Thyroid gland (tissue), 4 donors: ENCODE measurements at places on chromosomes 7 and 10.

GRCh38 chr7:18189500-18190126, 162.0 kb upstream of the PRPS1L1 start:
- no peak overlapping the region for H3K27ac ChIP-seq
- H3K4me1 ChIP-seq: no peaks in the 10 kb centered on the region
- H3K4me3 ChIP-seq: no peak overlapping the region
- H3K36me3 ChIP-seq: no peaks in the 10 kb centered on the region
- no peak for DNase-seq
- H3K27me3 ChIP-seq: no peaks in the 10 kb centered on the region

- H3K4me1 ChIP-seq: peaks cover 15% of the 10 kb centered on the region
- H3K4me3 ChIP-seq: no peak overlapping the region
- no peaks in the 10 kb centered on the region for H3K27me3 ChIP-seq
- no peaks in the 10 kb centered on the region for H3K36me3 ChIP-seq
- no peak overlapping the region for H3K27ac ChIP-seq
- DNase-seq: no peak
Measured at GRCh38 chr10:11604865-11605650, 6.4 kb downstream of the USP6NL start.

DNA sequence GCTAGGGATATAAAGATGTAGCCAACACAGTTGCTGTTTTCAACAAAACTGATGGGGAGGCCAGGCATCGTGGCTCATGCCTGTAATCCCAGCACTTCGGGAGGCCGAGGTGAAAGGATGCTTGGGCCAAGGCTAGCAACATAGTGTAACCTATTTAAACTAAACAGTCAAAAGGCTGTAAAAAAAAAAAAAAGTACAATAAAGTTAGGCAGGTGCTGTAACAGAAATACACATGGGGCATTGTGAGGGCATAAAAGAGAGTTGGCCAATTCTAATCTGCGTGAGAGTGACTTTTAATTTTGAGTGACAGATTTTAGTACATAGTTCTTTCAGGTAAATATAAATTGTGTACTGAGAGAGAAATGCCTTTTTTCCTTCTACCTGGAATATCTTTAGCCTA, 6.2 kb downstream of the XRCC2 start:
- no peaks in the 10 kb centered on the region for H3K27me3 ChIP-seq
- no peak overlapping the region for H3K4me3 ChIP-seq

- no peak overlapping the region for H3K4me3 ChIP-seq
- DNase-seq: peak; percentile 79
- peaks cover 22% of the 10 kb centered on the region for H3K4me1 ChIP-seq
- no peaks in the 10 kb centered on the region for H3K27me3 ChIP-seq
- no peaks in the 10 kb centered on the region for H3K36me3 ChIP-seq
- H3K27ac ChIP-seq: peak overlapping the region; percentile 79
Measured at GRCh38 chr7:2157473-2158279, 75.1 kb downstream of the MAD1L1 start.

GRCh38 chr10:36608866-36609265, 516.5 kb upstream of the ANKRD30A start:
- H3K27me3 ChIP-seq: no peaks in the 10 kb centered on the region
- no peak for DNase-seq
- H3K4me1 ChIP-seq: no peaks in the 10 kb centered on the region
- H3K27ac ChIP-seq: no peak overlapping the region
- H3K4me3 ChIP-seq: no peak overlapping the region

GRCh38 chr10:56469482-56469881, 108.4 kb upstream of the ZWINT start:
- DNase-seq: no peak
- no peak overlapping the region for H3K4me3 ChIP-seq
- no peaks in the 10 kb centered on the region for H3K4me1 ChIP-seq
- no peaks in the 10 kb centered on the region for H3K36me3 ChIP-seq
